ENCODE measurements at places on chromosomes 3 and 15.

DNA sequence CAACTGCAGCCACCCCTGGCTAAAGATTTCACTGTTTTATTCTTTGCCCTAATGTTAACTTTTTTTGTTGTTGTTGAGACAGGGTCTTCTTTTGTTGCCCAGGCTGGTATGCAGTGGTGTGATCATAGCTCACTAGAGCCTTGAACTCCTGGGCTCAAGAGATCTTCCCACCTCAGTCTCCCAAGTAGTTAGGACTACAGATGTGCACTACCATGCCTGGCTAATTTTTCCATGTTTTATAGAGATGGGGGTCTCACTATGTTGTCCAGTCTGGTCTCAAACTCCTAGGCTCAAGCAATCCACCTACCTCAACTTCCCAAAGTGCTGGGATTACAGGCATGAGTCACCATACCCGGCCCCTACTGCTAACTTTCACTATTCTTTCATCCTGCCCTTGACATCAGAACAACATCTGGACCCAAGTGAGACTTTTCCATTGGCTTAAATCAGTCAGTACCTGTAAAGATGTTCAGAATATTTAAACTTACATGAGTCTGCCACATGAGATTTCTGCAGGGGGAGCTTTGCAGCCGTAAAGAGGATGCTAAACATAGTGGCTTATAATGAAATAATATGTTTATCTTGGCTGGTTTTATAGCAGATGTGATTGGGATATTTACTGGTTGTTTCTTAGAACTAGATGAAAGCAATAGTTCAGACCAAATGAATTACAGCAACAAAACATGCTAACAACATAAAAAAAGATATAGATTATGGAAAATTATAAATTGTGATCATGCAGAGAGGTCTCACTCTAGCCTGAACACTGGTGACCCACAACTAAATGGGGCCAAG lies 73.6 kb downstream of the HMG20A start:
- H3K27ac ChIP-seq = no peak overlapping the region
- DNase-seq = no peak
- no peaks in the 10 kb centered on the region for H3K27me3 ChIP-seq
- peaks cover 16% of the 10 kb centered on the region for H3K4me1 ChIP-seq

- DNase-seq = no peak
- H3K36me3 ChIP-seq = peaks cover 53% of the 10 kb centered on the region
- no peak overlapping the region for H3K27ac ChIP-seq
- H3K4me1 ChIP-seq = no peaks in the 10 kb centered on the region
- no peaks in the 10 kb centered on the region for H3K27me3 ChIP-seq
- H3K4me3 ChIP-seq = no peak overlapping the region
These were observed 31.0 kb downstream of the IREB2 start for GRCh38 chr15:78469031-78469430.

DNA sequence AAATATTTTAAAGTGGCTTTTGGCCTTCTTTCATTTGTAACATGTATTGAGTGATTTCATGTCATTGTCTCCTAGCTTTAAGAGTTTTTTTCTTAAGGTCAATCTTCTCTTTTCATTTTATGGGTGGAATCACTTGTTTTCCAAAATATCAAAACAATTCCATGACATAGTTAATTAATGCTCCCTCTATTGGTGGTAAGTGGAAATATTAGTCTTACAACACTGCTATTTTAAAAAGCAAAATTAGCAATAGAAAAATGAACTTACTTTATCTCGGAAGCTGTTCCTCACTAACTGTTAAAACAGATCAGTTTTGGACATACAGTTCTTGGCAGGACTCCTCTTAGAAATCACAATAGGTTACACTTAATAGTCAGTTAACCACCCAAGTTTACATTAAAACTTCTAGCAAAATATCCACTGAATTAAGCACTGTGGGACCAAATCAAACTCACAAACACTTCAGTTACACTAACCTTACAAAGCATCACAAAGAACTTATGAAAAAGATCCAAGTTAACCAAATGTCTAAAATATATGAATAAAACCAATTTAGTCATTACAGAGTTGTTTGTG lies 42.4 kb downstream of the TIGIT start:
- no peak overlapping the region for H3K27ac ChIP-seq
- no peaks in the 10 kb centered on the region for H3K27me3 ChIP-seq
- no peak for DNase-seq
- H3K4me3 ChIP-seq = no peak overlapping the region

DNA sequence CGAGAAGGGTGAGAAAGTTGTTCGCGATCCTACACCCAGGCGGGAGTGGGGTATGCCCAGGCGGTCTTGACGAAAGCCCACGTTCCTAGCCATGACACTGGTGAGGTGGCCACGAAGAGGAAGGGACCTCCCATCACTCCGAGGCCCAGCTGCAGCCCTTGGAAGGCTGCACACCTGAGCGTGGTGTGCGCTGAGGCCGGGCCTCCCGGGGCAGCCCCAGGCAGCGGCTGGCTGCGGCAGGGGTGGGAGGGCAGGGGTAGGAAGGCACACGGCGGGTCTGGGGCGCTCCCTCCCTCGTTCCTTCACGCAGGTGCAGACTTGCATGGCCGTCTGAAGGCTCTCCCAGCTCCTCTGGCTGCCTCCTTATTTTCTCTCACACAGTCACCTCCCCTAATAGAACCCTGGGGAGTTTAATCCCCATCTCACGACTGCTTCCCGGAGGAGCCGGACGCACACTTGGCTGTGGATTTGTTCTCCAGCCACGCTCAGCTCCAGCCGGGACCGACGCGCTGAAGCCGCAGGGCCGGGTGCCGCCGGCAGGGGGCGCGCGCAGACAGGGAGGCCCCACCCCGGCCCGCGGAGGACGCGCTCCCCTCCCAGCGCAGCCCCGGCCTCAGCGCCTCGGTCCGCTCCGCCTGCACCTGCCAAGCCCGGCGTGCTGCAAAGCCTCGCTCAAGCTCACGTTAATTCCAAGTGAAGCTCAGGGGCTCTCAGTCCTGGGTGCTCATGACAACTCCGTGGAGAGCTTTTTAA lies 37.8 kb upstream of the MUC4 start:
- H3K27me3 ChIP-seq = no peaks in the 10 kb centered on the region
- no peak overlapping the region for H3K27ac ChIP-seq
- H3K4me1 ChIP-seq = peaks cover 6% of the 10 kb centered on the region
- DNase-seq = peak; percentile 68
- H3K36me3 ChIP-seq = no peaks in the 10 kb centered on the region

DNA sequence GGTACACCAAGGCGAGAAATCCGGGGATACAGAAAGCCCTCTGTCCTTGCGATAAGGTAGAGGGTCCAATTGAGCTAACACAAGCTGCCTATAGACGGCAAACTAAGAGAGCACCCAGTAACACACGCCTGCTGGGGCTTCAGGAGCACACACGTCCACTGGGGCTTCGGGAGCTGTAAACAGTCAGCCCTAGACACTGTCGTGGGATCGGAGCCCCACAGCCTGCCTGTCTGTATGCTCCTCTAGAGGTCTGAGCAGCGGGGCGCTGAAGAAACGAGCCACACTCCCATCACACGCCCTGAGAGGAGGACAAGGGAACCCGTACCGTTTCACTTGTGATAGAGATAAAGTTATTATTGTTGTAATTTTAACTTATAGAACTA lies 486 bp downstream of the SAMMSON start:
- no peaks in the 10 kb centered on the region for H3K4me1 ChIP-seq
- no peak for DNase-seq
- H3K36me3 ChIP-seq = no peaks in the 10 kb centered on the region
- H3K27me3 ChIP-seq = no peaks in the 10 kb centered on the region
- no peak overlapping the region for H3K4me3 ChIP-seq

GRCh38 chr3:70989174-70989573 lies 594.4 kb downstream of the FOXP1 start:
- no peak overlapping the region for H3K27ac ChIP-seq
- no peak for DNase-seq
- H3K4me1 ChIP-seq = peaks cover 50% of the 10 kb centered on the region
- H3K4me3 ChIP-seq = no peak overlapping the region

DNA sequence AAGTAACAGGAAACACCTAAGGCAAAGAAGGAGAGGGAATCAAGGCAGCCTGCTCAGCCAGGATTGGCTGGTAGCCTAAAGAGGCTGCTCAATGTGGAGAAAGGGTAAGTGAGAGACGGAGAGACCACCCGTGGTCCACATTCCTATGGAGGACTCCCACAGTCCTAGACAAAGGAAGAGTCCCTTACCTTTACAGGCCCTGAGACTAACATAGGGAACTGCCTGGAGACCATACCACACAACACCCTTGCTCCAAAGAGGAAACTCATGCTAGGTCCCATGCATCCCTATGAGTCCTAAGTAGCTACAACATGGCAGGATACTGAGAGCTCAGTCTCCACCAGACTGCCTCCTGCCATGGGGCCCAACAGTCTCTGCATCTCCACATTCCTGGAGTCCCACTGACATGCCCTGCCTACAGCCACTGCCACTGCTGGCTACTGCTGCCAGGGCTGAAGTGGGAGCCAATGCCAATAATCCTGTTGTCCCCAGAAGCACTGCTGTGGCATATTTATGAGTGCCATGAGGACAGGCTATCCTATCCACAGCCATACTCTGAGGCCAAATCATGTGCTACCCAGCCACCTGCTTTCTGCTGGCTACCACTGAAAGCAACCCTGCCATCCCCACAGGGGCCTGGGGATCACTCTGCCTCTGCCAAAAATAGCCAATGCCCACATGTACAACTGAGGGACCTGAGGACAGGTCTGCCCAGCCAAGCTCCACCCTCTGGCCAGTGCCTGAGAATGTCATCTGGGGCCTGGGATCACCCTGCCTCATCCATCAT lies 45.0 kb downstream of the COPS2 start:
- H3K27ac ChIP-seq = no peak overlapping the region
- peaks cover 4% of the 10 kb centered on the region for H3K36me3 ChIP-seq
- no peaks in the 10 kb centered on the region for H3K4me1 ChIP-seq
- no peak overlapping the region for H3K4me3 ChIP-seq
- no peaks in the 10 kb centered on the region for H3K27me3 ChIP-seq
- DNase-seq = no peak

- no peak overlapping the region for H3K27ac ChIP-seq
- H3K4me3 ChIP-seq = no peak overlapping the region
- no peaks in the 10 kb centered on the region for H3K36me3 ChIP-seq
These were observed 16.4 kb downstream of the GPR160 start for GRCh38 chr3:170054204-170054603.

All from CD8-positive, alpha-beta memory T cell (primary cell).